H7 (cell line): ENCODE measurements at places on chromosomes 3 and 15. TPM values are rescaled to one million over a fixed set of nuclear protein-coding genes. Genes with fewer than 3 reads are reported as not detected.

GRCh38 chr3:16893618-16894200 is 9.0 kb downstream of the PLCL2 start:
- no peak for DNase-seq

DNA sequence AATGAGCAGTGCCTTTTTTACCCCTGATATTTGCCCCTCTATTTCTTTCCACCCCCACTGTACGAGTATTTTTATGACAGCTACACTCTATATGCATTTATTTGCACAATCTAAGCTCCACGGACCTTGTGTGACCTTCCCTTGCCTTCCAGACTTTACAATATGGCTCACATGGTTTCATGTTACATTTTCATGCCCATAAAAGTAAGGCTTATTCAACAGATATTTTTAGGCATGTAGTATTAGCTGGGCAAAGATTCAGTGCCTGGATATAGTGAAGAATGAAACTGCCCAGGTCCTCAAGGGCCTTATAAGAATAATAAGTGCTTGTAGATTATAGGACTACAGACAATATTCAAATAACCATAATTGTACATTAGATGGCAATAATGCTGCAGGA is 481.9 kb upstream of the CNTN4 start:
- DNase-seq = no peak

DNA sequence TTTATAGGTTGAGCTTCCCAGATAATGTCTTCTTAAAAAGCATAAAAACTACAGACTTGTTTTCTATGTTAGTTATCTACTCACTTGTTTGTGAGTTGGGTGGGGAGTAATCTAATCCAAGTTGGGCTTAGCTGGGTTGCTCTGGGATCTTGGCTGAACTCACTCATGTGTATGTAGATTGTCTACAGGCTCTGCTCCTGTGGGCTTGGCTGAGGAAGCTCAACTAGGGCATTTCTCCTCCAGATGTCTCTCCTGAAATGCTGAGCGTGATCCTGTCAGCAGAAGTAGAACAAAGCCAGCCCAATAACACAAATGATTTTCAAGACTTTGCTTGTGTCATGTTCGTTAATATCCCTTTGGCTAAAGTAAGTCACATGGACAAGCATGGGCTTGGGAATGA is 17.3 kb downstream of the KCNH8 start:
- DNase-seq = no peak

DNA sequence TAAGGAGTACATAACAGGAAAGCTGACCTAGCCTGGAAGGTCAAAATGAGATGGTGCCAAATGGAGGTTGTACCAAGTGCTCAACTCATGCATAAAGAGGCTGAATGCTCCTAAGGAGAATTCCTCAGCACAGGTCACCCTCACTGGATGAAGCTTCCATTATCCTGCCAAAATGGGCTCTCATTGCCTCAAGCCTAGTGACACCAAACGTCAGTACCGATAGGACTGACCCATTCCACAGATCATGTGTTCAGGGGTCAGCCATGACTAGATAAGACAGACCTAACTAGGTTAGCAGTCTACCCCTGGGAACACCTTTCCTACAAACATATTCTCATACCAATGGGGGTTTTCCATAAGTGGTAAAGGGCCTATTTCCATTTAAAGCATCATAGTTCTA is 160.7 kb downstream of the MEX3B start:
- no peak for DNase-seq

DNA sequence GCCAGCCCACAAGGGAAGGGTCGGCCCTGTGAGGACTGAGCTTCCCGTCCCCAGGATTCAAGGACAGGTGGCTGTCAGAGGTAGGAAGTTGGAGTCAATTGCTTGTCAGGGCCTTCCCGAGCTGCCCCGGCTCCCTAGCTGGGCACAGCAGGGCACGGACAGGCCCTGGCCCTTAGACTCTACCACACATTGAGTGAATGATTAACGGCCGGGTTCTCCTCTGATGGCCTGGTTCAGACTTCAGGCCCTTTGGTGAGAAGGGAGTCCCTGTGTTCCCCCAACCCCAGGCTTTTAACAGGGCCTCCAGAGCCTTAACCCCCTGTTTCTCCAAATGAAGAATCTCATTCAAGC is 16.4 kb upstream of the FGD5 start:
- no peak for DNase-seq

DNA sequence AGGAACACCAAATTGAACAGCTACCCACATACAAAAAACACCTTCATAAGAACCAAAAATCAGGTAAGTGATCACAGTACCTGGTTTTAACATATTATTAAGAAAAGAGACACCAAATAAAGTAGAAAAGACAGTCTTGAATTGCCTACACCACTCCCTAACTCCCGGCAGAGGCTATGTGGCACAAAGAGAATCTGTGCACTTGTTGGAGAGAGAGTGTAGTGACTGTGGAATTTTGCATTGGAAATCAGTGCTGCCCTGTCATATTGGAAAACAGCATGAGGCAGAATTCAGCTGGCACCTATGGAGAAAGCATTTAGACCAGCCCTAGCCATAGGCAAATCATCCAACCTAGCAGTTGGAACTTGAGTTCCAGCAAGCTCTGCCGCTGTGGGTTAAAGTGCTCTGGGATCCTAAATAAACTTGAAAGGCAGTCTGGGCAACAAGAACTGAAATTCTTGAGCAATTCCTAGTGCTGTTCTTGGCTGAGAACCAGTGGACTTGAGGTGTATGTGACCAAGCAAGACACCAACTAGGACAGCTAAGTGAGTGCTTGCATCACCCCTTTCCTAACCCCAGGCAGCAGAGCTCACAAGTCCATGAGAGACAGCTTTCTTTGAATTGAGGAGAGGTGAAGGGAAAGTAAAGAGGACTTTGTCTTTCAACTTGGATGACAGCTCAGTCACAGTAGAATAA is 969.6 kb upstream of the ALCAM start:
- no peak for DNase-seq

DNA sequence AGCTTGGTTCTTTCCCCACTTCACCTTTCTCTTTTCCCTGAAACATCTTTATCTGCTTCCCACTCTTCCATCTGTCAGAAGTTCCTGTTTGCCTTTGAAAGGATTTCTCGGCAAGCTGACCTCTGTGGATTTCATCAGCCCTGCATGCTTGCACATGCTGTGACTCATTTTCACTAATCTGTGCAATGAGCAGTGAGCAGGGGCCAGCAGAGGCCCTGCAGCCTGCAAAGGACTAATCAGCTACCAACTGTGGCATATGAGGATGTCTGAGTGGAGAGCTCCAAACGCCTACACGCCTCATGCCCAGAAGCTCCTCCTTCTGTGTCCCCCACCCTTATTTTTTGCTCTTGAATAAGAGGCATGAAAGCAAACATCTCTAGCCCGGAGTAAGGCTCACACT is 333.0 kb upstream of the SEMA6D start:
- DNase-seq = no peak

DNA sequence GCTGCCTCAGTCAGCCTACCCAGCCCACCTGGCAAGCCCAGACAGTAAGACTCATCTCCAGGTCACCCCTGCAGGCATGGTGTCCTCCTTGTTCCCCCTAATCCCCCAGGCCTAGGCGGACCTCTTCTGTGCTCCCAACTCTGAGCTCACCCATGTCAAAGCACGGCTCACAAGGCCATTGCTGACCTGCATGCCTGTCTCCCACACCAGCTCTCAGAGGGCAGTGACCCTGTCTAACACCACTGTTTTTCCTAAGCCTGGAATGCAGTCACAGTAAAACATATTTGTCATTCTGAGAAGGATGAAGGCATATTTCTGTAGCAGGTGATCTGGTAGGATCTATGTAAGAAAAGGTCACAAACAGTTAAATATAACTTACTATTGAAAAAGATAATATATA is 110.3 kb upstream of the HACD2 start:
- DNase-seq = no peak

Gene CCDC39
- total RNA-seq = 0.07 TPM in 1 of 2 replicates, not detected in the other

Gene CIB1
- total RNA-seq = 16.3 and 21.2 TPM in 2 replicates

Gene GASK1A
- total RNA-seq = 3.4 and 4.5 TPM in 2 replicates
